Fibroblast of skin of abdomen (primary cell): ENCODE measurements at places on chromosomes 13 and 19.

- no peak for DNase-seq
These were observed 254.7 kb downstream of the DNAJC15 start for GRCh38 chr13:43278127-43278526.

- no peak for DNase-seq
These were observed 3.2 kb upstream of the METTL21C start for GRCh38 chr13:102697929-102698648.

GRCh38 chr19:28419312-28419711 is 793.6 kb downstream of the UQCRFS1 start:
- no peak for DNase-seq

- DNase-seq, result no peak
These were observed 152.3 kb downstream of the DLEU7 start for GRCh38 chr13:50691176-50691680.

DNA sequence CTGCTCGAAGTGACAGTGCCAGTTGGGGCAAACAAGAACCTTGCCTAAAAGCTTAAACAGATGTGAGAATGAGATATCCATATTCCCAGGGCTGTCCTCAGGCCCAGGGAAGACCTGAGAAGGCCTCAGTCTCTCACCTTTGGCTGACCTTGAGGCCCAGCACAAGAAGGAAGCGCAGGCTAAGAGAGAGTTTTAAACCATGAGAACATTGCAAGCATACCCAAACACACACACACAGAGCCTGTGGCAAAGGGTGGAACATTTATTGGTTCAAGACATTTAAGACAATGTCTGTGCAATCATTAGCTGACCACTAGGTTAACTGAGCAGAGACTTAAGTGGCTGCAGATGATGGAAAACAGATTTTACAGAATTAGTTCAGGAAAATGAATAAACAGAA is 248.2 kb downstream of the NBEA start:
- DNase-seq, result no peak

DNA sequence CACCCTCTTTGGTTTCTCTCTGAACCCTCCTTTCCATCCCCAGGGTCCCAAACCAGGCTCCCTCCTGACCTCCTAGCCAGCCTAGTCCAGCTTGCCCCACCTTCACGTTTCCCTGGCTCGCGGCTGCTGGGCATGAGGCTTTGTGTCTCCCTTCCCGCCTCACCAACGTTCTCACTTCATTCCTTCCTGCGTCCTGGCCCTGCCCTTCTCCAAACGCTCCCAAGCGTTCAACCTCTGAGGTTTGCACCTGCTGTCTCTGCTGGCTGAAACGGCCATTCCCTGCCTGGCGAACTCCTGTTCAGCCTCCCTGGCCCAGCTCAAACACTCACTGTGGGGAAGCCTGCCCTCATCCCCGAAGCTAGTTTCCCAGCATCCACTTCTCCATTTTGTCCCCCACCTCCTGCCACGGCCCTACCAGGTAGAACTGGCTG is 12.4 kb downstream of the EPS8L1 start:
- DNase-seq, result no peak

DNA sequence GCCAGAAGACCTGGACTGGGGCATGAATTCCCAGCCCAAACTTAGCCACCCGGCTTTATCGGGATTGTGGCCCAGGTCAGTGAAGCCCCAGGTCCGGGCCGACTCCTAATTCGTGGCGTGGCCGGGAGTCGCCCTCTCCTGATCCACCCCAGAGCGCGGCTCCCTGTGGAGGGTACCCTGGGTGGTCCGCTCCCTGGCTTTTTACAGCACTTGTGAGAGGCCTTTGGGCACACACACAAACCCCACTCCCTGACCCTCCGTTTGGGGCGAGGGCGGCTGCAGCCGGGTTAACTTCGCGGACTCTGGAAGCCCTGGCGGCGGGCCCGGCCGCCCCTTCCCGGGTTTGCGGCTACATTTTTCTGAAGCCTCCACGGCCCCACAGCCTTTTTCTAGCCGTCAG is 56.4 kb downstream of the ZNF568 start:
- no peak for DNase-seq

DNA sequence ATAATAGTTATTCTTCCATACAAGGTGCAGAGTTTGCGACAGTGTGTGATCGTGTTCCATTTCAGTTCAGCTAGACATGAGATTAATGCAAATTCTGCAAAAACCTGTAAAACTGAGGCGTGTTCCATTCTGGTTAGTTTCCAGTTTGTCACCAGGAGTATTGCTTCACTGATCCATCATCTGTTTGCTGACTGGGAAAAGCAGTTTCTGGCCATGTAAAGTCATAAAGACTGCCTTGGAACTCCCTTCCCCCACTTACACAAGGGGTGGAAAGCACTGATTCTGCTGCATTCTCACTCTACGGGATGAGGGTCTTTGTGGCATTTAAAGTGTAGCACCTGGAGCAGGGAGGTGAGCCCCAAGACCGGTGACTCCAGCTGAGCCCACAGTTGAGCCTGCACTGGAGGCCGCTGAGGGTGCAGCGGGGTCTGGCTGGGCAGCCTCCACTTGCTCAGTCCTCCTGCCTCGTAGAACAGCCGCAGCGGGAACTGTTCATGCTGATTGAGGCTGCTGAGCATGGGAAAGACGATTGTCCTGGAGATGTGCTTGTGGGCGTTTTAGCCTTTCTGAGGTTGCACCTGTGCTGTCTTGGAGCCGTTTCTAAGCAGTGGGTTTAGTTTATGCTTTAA is 2.0 kb downstream of the ZNF57 start:
- DNase-seq, result no peak

GRCh38 chr13:19181621-19182485 is at the start of gene TUBA3C:
Gene TUBA3C (minus strand): TSS chr13:19181824. CDS start chr13:19181747, 77 bp downstream.
- no peak for DNase-seq

DNA sequence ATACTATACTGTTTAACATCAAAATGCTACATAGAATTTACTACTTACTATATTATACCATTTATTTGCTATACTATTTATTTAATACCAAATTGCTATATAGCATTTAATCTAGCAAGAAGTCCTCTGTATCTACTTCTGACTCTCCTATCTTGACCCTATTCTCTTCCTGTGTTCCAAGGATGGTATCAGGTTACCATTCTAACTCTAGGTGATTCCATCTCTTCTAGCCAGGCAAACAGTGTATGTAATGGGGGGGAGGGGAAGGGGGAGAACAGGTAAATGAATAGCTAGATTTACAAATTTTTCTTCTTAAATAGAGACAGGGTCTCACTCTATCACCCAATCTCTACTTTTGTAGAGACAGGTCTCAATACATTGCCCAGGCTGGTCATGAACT is 200.3 kb downstream of the DIAPH3 start:
- no peak for DNase-seq

GRCh38 chr19:40553885-40554857 is 22.5 kb upstream of the SHKBP1 start:
- no peak for DNase-seq

- DNase-seq, result no peak
These were observed 38.1 kb upstream of the RGCC start for GRCh38 chr13:41419206-41419605.

DNA sequence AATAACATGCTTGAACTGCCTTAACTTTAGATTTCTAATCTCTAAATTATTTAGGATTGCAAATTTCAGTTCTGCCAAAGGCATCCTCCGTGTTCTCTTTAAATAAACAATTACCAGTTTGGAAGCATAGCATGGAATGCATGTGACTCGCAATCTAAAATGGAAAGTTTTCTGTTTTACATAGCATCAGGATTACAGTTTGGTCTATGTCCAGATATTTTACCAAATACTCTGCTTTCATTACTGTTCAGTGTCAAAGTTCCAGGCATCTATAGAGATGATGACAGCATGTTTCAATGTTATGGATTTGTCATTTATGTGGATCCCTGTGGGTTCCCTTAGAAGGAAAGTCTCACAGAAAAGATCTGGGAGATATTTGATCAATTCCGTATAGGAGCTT is 16.8 kb downstream of the FLT1 start:
- DNase-seq, result peak; percentile 68

GRCh38 chr13:48486362-48486761 is 46.5 kb downstream of the RCBTB2 start:
- no peak for DNase-seq

DNA sequence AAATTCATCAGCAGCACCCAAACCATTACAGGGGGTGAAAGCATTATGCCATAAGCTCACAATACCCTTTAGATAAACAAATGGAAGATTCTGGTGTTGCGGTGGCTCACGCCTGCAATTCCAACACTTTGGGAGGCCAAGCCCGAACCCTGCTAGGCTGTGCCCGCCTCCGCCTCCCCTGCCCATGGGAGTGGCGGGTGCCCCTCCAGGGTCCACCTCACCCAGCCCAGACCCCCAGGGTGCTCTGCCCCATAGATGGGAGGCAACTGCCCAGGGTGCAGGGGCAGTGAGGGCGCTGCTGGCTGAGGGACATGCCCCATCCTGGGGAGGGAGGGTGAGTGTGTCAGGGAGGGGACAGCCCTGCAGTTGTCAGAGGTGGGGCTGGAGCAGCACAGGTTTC is 10.0 kb upstream of the SIGLECL1 start:
- DNase-seq, result no peak

GRCh38 chr13:111131611-111132010 is 16.5 kb downstream of the ARHGEF7 start:
- no peak for DNase-seq

- peak; percentile 49 for DNase-seq
These were observed 38.9 kb upstream of the IPO5 start for GRCh38 chr13:97914540-97914939.

DNA sequence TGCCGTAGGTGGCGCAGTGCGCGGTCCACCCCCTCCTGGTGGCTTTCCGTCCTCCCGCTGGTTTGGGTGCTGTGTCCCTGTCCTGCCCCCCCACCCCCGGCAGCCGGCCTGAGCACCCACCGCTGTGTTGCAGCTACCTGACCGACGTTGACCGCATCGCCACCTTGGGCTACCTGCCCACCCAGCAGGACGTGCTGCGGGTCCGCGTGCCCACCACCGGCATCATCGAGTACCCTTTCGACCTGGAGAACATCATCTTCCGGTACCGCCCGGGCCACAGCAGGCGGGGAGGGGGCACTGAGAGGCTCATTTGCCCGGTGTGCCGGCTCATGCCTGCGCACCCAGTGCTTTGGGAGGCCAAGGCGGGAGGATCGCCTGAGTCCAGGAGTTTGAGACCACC is 20.6 kb downstream of the GNA11 start:
- DNase-seq, result no peak

GRCh38 chr13:98717256-98717655 is 35.2 kb downstream of the SLC15A1 start:
- DNase-seq, result no peak

GRCh38 chr19:30690935-30691818 is 319.0 kb downstream of the ZNF536 start:
- DNase-seq, result no peak

DNA sequence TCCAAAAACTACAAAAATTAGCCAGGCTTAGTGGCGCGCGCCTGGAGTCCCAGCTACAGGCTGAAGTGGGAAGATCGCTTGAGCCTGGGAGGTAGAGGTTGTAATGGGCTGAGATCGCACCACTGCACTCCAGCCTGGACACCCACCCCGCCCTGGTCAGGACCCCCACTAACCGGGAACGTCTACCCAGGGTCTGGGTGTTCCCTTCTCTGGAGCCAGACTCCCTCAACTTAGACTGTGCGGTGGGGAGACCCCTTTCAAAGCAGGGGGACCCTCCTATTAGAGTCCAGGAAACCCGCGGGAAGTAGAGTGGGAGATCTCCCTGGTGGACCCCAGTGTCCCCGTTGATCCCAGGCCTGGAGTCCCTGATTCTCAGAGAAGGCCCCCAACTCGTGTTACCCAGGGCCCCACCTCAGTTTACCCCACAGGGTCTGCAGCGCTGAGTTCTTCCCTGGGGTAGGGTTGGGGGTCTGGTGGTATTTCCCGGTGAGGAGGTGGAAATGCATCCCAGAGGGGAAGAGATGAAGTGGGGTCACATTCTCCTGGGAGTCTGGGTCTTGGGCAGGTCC is 6.1 kb upstream of the ARRDC2 start:
- DNase-seq, result no peak

DNA sequence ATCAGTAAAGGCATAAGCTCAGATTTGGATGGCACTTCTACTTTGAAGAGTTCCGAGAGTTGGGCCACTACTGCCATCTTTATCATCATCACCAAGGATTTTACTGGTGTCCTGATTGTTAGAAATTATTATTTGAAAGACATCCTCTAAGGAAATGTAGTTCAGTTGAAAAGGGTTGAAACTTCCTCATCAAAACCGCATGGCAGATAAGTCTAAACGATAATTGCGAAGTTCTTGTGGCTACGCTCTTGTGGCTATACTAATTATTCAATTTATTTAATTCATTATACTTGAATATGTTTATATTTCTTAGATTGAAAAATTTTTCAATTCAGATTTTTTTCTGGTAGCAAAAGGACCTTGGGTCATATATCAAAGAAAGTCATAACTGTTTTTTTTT is 22.4 kb downstream of the TNFRSF19 start:
- DNase-seq, result no peak

GRCh38 chr19:9857920-9858746 is 23.0 kb downstream of the PIN1 start:
- no peak for DNase-seq

DNA sequence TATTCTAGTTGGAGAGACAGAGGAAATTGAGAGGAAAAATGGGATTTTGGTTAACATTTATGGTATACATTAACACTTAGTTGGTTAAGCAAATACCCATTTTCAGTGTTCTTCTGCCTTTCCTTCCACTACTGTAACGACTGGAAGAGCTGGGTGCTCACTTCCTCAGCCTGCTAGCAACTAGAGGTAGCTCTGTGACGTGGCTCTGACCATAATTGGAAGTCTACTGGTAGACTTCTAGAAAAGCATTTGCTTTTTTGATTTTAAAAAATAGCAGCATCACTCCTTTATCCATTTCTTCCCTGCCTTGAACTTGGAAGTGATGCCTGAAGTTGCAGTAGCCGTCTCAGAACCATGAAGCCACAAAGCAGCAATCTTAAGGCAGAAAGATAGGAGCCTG is 15.9 kb downstream of the NHLRC3 start:
- no peak for DNase-seq

- no peak for DNase-seq
These were observed 36.6 kb upstream of the IL17D start for GRCh38 chr13:20666948-20667347.

GRCh38 chr19:45283443-45284033 is 32.5 kb downstream of the MARK4 start:
- no peak for DNase-seq

GRCh38 chr13:107118506-107118905 is 550.6 kb upstream of the ARGLU1 start:
- no peak for DNase-seq

GRCh38 chr19:39867952-39868351 is 21.8 kb upstream of the FBL start:
- no peak for DNase-seq

GRCh38 chr19:6738787-6739389 is 592 bp upstream of the TRIP10 start:
- no peak for DNase-seq

- no peak for DNase-seq
These were observed 40.9 kb downstream of the GJA3 start for GRCh38 chr13:20119960-20120359.
